ENCODE measurements at places on chromosomes 13 and 19.

GRCh38 chr19:50695251-50696093 is 24.1 kb downstream of the SHANK1 start:
- DNase-seq: peak; percentile 56

DNA sequence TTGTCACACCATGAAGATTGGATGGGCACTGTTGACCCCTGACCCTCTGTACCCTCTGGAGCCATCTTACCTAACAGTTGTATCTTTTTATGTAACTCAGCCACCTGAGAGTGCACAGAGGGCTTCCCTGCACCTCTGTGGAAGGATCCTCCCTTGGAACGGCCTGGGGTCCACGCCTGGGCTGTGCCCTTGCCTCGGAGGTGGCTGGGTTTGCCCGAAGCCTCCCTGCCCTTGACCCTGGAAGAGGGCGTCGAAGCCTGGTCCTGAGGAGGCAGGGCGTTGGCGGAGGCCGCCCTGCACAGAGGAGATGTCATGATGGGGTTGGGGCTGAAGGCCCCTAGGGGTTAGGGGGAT is 241 bp downstream of the ODAD3 start:
- DNase-seq: no peak

GRCh38 chr19:30420881-30421280 is 48.7 kb downstream of the ZNF536 start:
- no peak for DNase-seq

DNA sequence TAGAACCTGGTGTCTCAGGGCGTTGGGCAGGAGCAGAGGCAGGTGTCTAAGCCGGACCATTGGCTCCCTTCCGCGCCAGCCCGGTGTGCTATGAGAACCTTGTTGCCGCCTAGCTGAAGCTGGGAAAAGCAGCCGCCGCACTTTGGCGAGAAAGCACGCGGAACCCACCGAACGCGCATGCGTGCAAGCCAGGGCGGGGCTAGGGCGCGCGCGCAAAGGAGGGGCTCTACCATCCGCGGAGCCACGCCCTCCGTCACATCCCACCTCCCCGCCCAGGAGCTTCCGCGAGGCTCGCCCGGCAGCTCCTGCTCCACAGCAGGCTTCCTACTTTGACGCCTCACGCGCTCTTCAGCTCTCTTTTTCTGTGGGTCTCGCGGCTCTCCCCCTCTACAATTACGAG is 51.3 kb downstream of the WDR87 start:
- DNase-seq: no peak

DNA sequence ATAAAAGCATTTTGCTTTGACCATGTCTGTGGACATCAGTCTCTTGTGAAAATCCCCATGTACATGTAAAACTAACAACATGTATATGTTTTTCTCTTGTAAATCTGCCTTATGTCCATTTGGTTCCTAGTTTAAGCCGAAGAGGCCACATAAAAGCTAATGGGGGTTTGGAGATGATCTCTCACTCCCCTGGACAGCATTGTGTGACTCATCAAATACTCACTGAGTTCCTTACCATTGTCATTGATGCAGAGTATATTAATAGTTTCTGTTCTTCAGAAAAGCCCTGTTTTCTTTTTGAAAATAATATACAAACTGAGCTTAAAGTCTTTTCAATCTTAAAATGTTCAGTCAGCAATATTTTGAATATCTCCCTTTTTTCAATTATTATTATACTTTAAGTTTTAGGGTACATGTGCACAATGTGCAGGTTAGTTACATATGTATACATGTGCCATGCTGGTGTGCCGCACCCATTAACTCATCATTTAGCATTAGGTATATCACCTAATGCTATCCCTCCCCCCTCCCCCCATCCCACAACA is 536.7 kb upstream of the HTR2A start:
- DNase-seq: no peak
